Activated CD4-positive, alpha-beta T cell treated with anti-CD3 and anti-CD28 coated beads, Interleukin-2, amount 50 U/mL, for 4 hours (primary cell): ENCODE measurements at places on chromosomes 2 and 18.

DNA sequence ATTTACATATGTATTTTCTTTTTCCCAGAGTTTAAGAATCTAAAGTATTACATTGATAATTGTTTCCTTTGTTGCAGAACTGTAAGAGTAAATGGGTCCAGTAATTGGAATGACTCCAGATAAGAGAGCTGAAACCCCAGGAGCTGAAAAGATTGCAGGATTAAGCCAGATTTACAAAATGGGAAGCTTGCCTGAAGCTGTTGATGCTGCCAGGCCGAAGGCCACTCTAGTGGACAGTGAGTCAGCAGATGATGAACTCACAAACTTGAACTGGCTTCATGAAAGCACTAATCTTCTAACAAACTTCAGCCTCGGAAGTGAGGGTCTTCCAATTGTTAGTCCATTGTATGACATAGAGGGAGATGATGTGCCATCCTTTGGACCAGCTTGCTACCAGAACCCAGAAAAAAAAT lies 183.8 kb upstream of the STON1 start:
- no peak for DNase-seq

DNA sequence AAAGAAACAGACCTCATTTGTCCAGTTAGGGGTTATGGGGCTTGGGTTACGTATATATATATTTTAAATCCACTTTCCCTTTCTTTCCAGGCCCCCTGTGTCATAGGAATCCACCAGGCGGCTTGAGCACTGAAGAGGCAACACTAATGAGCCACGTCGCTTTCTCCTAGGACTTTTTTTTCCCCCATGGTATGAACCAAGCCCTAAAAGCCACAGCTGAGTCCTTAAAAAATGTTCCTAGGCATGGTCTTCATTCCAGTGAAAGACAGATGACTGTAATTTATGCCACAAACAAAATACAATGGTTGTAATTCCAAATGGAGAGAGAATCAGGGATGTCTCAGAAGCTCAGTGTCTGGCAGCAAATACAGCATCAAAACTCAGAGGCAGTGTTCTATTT lies 146.8 kb downstream of the EPHA4 start:
- DNase-seq, result no peak

DNA sequence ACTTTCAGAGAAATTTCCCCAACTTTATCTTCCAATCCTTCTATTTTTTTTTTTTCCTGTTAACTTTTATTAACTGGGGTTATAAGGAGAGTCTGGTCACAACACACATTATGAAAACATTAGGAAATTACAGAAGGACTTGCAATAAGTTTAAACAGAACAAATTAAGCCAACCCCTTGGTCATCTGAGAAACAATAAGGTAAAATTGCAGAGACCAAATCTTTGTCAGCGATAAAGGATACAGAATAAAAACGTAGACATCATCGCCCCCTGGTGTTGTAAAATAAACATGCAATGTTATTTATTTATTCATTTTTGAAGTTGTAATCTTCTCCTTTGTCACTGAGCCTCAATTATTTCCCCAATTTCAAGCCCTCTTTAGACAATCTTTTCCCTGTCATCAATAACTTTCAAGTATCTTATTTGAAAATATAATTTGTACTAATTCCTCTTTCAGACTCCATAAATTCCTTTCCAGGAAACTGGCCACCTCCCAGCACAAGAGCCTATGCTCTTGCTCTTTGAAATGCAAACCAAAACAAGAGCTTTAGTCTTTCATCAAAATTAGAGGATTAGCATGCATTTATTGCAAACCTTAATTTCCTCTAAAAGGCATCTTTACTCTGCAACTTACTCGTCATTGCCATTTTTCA lies 19.5 kb downstream of the G6PC2 start:
- DNase-seq, result no peak

- no peak for DNase-seq
Measured at GRCh38 chr18:79197531-79197930, 128.3 kb downstream of the ATP9B start.

DNA sequence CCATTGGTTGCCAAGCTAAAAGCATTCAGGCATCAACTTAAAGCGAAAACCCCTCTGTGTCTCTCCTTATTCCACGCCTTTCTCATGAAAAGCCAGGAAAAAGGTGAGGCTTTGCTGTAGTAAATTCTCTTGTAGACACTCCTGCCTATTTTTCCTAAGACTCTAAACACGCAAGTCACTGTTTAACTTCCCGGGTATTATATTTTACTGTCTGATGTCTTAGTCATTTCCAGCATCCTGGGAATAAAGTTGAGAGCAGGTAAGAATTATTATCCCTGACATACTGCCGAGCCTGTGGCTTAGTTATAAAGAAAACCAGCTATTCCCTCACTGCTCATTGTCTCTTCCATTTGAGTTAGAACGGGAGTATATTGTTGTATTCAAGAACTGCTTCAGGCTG lies 112.4 kb upstream of the GATA6 start:
- no peak for DNase-seq

- no peak for DNase-seq
Measured at GRCh38 chr18:9961041-9961440, 47.2 kb downstream of the VAPA start.

DNA sequence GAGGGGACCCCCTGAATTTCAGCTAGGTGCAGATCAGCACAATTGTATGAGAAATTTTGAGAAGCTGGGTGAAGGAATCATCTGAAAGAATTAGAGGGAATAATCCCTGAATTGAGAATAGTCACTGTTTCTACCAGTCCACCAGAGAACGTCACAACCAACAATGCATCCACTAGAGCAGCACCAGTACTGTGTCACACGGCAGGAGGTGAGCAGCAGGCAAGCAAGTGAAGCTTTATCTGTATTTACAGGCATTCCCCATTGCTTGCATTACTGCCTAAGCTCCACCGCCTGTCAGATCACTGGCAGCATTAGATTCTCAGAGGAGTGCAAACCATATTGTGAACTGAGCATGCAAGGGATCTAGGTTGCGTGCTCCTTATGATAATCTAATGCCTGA lies 40.7 kb downstream of the GDF7 start:
- no peak for DNase-seq

- no peak for DNase-seq
Measured at GRCh38 chr2:46850742-46851141, 64.9 kb downstream of the MCFD2 start.

- DNase-seq, result no peak
Measured at GRCh38 chr2:159695795-159696448, 16.4 kb upstream of the MARCHF7 start.

- DNase-seq, result no peak
Measured at GRCh38 chr18:35464831-35465279, 32.9 kb downstream of the INO80C start.

GRCh38 chr18:74310411-74310810 lies 5.2 kb upstream of the C18orf63 start:
- DNase-seq, result no peak

DNA sequence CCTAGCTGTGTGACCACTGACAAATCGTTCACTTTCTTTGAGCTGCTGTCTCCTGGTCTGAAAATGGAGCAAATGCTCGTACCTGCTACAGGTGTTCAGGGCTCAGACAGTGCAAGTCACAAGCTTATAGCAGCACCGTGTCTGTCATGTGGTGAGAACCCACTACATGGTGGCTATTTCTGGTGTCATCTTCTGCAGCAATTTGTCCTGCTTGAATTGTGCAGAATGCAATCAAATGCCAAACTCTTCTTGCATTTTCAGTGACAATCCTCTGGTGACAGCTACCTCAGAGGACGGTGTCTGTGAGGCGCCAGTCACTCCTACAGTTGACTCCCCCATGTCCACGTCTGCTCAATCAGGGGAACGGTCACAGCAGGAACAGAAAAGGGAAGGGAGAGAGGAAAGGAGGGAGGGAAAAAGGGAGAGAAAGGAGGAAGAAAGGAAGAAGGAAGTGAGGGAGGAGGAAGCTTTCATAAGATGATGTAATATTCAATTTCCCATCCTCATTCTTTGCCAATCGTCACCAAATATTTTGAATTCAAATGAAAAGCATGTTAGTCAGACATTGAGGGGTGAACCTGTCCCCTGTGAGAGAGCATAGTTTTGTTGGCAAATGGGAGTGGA lies 122.2 kb downstream of the BCL2 start:
- DNase-seq, result no peak

GRCh38 chr2:39632876-39633275 lies 32.8 kb upstream of the TMEM178A start:
- no peak for DNase-seq

GRCh38 chr2:224545884-224546644 lies 39.1 kb downstream of the CUL3 start:
- DNase-seq, result no peak

DNA sequence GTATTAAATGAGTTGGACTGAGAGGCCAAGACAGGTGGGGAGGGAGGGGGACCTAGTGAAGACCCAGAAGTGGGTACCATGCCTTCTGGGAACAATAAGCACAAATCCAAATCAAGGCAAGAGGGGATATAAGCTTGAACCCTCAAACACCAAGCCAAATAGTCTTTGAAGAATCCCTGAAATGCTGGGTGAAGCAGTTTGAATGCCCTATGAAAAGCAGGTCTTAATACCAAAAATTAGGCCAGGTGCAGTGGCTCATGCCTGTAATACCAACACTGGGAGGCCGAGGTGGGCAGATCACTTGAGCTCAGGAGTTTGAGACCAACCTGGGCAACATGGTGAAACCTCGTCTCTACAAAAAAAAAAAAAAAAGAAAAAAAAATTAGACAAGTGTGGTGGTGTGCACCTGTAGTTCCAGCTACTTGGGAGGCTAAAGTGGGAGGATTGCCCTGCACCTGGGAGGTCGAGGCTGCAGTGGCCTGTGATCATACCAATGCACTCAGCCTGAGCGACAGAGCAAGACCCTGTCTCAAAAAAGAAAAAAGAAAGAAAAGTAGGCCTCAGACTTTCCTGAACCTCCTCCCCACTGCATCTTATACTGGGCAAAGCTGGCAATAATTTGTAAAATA lies 3.5 kb downstream of the PCBP1 start:
- DNase-seq, result no peak

DNA sequence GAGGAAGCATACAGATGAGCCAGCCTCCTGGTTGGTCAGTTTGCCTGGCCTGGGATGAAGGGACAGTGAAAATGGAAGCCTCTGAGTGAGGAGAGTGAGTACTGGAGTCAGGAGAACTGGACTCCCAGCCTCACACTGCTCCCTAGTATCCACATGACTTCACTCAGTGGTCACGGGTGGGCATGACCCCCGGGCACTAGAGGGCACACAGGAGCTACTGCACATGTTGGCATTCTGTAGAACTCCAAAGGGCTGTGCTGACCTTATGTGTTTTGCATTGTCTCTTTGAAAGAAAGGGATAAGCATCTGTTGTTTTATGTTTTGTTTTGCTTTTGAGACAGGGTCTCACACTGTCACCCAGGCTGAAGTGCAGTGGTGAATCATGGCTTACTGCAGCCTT lies 23.7 kb downstream of the NCAPH start:
- peak; percentile 46 for DNase-seq

GRCh38 chr2:217075268-217076057 lies 215.6 kb upstream of the TNP1 start:
- DNase-seq, result no peak

- DNase-seq, result no peak
Measured at GRCh38 chr2:137938204-137938603, 26.1 kb upstream of the HNMT start.

DNA sequence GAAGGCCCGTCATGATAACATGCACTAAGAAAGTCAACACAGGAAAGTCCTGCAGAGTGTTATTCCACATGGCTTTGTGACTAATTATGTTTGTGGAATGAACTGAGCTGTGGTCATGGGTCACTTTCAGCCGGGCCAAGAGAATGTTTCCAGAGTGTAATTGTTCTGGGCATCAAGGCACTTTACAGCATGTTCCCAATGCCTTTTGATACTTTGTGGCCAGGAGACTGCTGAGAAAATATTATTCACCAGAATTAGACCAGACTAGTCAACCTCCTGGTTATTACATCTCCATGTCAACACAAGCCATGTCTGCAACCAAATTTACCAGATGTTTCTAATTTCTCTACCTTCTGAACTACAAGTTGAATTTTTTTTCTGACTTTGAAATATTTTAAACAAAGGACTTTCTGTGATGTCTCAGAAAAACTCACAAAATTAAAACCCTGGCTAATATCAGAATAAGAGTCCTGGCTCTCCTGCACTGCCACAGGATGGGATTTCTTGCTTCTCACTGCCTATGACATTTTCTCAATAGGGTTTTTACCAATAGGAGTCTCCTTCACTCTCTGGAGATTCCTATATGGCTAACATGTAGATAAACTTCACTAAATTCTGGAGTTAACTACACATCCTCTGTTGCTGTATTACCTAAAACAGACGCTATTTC lies 90.6 kb upstream of the WDR75 start:
- no peak for DNase-seq

DNA sequence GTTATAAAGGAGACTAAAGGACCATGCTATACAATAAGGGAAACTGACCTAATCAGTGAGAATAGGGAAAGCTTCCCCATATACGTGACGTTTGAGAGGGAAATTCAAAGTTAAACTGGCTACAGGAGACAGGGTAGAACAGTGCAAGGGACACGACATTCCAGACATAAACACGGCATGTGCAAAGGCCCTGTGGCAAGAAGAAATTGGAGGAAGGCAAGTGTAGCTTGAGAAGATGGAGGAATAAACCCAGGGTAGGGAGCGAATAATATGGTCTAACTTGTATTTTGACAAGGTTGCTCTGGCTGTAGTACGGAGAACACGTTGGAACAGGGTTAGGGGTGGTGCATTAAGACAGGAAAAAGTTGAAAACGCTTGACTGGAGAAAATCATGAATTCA lies 49.8 kb upstream of the RIOK3 start:
- no peak for DNase-seq

DNA sequence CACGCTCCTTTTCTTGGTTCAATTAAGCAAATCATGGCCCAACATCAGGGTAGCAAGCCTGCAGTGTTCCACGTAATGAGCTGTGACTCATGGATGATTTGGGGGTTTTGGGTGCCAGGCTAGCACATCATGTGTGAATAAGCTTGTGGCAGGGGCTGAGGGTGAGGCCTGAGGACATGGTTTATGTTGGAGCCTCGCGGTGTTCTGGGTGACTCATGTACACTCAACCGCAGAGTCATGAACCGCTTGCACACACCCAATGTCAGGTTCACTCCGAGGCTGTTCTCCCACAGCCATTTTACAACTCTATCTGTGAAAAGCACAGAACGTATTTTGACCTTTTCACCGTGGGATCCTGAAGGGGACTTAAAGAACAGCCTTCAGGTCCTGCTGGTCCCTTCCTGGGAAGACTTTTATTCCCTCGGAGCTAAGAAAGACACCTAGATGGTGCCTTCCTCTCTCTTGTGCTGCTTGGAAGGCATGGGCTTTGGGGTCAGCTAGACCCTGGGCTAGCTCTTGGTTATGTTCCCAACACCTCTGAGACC lies 139.9 kb upstream of the ZEB2 start:
- peak; percentile 19 for DNase-seq
